ENCODE measurements at places on chromosomes 6 and 20.

DNA sequence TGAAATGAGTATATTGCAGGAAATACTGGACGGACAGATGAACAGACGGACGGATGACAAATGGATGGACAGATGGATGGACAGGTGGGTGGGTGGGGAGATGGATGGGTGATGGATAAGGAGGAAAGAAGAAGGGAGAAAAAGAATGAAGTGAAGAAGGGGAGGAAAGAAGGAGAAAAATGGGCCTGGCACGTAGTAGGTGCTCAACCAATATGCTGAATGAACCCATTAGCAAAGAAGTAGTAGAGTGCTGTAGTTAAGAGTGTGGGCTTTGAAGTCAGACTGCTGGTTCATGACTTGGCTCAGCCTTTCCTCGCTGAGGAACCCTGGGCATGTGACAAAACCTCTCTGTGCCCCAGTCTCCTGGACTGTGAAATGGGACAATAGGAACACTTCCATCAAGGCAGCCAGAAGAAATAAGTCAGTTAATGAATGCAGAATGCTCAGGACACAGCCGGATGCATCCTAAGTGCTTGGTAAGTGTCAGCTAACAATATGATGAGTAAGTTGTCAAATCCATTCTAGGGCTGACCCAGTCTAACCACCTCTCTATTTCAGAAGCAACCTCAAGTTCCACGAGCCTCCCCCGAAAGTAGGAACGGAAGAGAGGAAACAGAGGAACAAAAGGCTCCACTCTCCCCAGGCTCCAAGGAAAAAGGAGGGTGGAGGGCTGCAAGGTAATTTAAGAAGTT lies 37.9 kb downstream of the PREX1 start:
- no peak for DNase-seq

- DNase-seq, result no peak
Measured at GRCh38 chr20:49283176-49283702, 5.4 kb upstream of the ZNFX1 start.

- no peak for DNase-seq
Measured at GRCh38 chr6:145626857-145627256, 108.5 kb downstream of the EPM2A start.

DNA sequence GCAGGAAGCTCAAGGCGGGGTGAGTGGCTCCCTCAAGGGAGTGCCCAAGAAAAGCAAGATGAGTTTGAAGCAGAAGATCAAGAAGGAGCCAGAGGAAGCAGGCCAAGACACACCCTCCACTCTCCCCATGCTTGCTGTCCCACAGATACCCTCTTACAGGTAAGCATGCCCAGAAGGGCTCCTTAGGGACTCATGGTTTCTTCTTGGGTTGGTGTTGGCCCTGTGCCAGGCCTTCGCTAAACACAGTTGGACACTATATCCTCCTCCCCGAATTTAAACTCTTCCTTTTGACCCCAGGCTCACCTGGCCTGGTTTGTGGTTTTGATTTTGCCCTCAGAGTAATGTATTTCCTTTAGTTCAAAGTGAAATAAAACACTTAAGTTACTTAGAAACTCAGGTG lies 5.1 kb downstream of the BRPF3 start:
- no peak for DNase-seq

DNA sequence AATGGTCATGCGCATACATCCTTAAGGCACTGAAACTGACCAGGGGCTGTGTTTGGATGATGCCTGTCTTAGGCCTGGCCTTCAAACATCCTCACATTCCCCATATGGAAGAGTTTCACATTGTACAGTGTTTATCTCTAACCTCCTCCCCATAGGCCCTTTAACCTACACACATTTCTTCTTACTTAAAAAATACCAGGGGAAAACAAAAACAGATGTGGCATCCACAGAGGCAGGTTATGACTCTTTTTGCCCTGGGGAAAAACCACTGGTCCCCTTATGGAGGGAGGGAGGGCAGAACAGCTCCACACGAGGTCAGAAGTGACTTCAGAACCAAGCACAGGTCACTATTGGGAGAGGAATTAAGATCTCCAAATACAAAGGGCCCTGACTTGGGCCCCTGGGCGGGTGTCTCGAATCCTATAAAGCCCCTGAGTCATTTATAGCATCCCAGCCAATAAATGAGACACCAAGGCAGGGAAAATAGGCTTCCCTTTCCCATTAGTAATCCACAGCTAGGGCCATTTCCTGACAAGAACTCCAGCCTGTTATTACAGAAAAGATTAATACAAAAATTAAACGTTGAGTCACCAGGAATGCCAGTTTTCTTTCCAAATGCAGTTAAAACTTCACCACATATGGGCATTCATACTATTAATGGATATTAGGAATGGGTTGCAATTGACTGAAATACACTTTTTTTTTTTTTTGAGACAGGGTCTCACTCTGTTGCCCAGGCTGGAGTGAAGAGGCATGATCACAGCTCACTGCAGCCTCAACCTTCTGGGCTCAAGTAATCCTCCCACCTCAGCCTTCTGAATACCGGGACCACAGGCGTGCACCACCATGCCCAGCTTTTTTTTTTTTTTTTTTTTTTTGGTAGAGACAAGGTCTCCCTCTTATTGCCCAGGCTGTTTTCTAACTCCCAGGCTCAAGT lies 107.2 kb downstream of the ATP9A start:
- DNase-seq, result peak; percentile 9

DNA sequence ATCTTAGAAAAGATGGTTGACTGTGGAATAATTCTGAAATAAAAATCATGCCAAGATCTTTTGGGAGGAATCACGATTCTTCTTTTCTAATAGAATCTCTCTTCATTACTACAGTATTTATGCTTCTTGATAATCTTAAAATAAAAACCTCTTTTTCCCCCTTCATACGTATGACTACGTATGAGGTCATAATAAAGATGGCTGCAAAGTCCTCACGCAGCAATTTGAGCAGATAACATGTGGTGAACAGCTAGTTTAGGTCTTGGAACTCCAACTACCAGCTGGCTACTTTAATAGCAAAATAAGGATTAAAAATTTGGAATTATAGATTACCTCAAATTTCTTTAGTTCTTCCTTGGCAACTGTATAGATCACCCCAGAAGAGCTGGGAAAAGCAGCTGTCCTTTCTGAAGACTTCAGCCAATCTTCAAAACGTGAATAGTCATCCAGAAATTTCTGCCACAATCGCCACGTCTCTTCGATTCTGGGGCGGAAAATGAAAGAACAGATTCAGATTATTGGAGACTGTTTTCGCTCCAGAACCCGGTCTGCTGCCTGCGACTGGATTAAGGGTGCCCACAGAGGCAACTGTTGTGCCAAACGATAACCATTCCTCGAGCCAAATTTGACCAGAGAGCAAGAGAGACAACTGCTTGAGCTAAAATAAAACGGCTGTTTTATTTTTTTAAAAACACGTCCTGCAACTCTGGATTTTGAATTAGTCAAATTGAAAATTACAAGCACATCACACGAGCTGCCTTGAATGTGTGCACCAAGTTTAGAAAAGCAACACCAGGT lies 347.3 kb downstream of the ESR1 start:
- no peak for DNase-seq

DNA sequence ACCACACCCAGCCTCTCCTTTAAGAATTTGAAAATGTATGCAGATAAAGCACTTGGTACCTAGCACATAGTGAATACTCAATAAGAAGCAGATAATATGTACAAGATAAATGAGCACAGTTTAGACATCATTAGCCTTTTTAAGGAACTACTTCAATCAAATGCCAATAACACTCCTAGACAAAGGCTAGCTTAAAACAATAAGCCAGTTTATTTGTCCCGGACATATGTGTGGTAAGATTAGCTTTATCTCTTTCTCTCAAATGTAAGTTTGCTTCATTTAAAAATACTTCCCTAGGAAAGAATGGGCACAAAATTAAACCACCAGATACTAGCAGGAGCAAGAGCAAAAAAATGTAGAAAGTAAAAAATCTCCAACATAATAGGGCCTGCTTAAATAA lies 73.8 kb downstream of the MAP3K5 start:
- DNase-seq, result no peak

- DNase-seq, result no peak
Measured at GRCh38 chr6:89763550-89763949, 56.0 kb downstream of the MDN1 start.

DNA sequence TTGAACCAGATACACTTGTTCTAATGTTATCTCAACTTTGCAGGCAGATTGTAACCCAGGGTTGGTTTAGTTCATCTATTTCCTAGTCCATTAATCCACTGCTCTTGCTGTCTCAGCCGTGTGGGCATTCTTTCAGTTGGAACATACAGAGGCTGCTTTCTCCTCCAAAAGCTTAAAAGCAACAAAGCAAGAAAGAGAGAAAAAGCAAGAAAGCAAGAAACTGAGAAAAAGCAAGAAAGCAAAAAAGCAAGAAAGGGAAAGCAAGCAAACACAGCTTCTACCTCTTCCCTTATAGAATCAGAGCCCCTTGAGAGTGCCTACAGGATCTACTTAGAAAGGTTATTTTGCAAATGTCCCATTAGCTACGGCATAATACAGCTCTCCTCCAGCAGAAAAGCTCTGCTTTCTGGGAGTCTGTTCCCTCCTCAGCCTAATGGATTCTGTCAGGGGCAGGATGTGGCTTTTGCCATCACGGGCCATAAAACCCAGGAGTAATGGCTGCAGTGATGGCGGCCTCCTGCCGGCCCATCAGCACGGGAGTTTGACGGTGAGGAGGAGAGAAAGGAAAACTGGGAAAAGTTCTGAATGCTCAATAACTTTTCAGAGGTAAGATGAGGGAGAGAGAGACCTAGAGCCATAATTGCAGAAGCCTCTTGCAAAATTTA lies 156.8 kb upstream of the JARID2 start:
- DNase-seq, result no peak
